ENCODE measurements at places on chromosomes 3 and 15.

GRCh38 chr3:146191051-146191450 lies 30.1 kb upstream of the PLOD2 start:
- DNase-seq = peak; percentile 36

DNA sequence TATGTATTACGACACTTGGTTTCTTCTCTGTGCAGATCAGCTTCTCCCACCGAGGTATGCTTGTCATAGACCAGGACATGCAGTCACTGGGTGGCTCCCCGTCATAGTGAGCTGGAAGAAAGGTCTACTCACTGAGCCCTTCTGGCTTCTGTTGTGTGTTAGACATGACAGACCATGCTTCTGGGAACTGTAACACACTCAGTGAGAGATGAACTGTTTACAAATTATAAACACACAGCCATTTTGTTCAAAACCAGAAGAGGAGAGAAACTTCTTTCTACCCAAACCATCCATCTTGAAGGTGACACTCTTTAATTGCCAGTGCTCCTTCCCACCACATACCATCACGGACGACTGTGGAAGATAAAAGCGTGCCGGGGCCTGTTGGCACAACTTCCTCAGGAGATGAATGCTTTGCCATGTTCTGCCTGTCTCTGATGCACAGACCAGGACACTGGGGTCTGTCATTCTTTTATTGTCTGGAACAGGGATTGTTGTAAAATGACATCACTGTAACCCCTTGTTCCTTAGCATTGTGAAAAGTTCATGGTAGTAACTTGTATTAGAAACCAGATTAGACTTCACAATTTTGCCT lies 214.3 kb downstream of the MCTP2 start:
- DNase-seq = no peak

GRCh38 chr3:128311441-128311844 lies 155.2 kb downstream of the DNAJB8 start:
- DNase-seq = no peak

GRCh38 chr15:88391006-88391405 lies 76.2 kb downstream of the MRPL46 start:
- no peak for DNase-seq
